ENCODE measurements at places on chromosomes 1 and 21.

DNA sequence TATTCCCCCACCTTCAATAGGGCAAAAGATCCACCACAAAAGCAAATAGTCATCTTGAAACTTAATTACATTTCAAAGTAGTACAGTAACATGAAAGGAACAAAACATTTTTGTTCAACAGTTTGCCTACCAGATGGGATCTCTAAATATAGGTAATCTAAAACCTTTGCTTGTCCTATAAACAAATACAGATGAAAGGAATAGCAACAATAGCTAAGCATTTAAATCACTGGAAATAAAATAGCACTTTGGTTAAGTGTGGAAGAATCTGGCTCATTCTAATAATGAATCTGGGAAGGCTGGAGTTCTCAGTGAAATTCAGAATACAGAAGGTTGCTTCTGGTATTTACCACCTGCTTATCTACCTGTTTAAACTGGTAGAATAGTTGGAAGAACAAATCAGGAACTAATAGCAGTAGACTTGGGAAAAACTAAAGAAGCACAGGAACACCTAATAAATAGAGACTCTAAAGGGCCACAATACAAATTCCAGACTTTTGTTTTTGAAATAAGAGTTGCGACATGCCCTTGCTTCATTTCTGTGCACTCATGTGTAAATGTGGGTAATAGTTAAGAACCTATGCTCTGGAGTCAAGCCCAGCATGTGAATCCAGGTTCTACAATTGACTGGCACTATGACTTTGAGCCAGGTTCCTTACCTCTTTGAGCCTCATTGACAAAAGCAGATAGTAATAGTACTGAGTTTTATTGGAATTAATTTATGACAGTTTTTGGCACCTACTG lies 2.3 kb upstream of the LYPLAL1 start:
- no peak for DNase-seq

- no peak for DNase-seq
These were observed 291.9 kb downstream of the DSCAM start for GRCh38 chr21:40555021-40555528.

GRCh38 chr1:244448279-244449036 lies 3.3 kb downstream of the ADSS2 start:
- no peak for DNase-seq

DNA sequence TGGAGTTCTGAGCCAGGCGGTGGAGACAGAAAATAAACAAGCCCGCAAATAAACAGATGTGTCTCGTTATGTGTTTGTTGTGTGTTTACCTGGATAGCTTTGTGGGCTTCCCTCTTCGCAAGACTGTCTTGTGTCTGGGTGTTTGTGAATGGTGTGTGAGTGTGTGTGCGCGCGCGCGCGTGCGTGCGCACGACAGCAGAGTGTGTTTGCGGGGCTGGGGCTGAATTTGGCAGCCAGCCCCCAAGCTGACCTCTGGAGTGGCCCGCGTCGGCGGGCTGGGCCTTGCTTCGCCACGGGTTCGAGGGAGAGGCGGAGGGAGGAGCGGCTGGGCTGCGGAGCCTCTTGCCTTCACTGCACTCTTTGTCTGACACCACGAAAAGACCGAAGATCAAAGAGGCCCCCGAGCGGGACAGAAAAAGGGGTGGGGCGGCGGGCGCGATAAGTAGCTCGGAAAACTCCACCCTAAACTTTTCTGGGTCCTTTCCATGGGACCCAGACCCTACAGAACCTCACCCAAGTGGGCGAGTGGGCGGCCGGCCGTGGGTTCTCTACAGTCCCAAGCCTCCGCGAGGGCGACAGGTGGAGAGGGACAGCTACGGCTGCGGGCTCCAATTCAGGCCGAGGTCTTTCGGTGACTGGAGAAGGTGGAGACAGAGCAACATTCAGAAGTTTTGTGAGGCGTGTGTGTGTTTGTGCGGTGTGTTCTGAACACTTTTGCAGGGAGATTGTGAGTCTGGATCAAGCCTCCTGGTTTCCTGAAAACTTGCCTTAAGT lies 14.5 kb downstream of the PAX7 start:
- no peak for DNase-seq

DNA sequence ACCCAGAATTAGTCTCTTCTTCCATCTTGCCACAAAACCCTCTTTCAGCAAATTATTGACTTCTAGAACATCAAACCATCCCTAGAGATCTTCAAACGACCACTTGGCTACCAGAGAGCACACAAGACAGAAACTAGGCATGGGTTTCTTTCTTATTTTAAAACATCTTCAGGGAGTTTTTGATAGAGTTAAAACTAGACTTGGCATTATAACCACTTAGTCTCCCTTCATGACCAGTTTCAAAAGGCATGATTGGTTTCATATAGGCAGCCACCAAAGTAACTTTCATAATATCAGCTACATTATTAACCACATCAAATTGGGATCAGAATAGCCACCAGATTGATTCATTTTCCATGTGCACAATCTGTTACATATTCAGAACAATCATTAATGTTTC lies 368.4 kb upstream of the GREM2 start:
- no peak for DNase-seq

GRCh38 chr1:9200441-9200840 lies 34.1 kb upstream of the H6PD start:
- no peak for DNase-seq

DNA sequence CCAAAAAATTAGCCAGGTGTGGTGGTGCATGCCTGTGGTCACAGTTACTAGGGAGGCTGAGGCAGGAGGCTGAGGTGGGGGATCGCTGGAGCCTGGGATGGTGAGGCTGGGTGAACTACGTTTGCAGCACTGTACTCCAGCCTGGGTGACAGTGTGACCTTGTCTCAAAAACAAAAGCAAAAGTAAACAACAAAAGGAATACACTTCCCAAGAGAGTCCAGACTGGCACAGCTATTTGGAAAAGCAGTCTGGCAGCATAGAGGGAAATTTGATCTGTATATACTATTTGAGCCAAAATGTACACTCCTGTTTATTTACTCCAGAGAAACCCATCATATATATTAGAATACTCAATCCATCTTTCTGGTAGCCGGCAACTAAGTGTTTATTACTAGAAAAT lies 107.0 kb upstream of the HMCN1 start:
- DNase-seq = no peak

- DNase-seq = no peak
These were observed 46.6 kb downstream of the CRB1 start for GRCh38 chr1:197314682-197315081.

DNA sequence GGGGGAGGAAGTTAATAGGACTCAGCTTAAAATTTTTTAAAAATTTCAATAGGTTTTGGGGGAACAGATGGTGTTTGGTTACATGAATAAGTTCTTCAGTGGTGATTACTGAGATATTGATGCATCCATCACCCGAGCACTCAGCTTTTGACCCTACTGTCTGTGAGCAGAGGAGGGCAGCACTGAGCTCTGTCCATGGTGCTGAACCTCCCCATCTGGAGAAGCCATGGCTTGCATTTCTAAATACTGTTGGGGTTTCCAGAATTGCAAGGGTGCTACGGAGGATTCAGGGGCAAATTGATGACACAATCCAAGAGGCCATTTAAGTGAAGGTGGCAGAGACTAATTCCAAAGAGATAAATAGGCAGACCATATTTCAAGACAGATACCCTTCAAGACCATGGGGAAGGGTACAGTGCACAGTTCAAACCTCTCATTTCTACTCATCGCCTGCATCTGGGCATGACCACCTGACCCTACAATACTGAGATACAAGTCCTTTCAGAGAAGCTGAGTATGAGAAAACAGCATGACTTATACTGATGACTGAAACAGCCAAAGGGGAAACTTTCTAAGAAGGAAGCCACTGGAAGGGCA lies 17.2 kb downstream of the SYT2 start:
- DNase-seq = peak; percentile 81

- no peak for DNase-seq
These were observed 43.0 kb upstream of the PAXBP1 start for GRCh38 chr21:32814528-32814927.

DNA sequence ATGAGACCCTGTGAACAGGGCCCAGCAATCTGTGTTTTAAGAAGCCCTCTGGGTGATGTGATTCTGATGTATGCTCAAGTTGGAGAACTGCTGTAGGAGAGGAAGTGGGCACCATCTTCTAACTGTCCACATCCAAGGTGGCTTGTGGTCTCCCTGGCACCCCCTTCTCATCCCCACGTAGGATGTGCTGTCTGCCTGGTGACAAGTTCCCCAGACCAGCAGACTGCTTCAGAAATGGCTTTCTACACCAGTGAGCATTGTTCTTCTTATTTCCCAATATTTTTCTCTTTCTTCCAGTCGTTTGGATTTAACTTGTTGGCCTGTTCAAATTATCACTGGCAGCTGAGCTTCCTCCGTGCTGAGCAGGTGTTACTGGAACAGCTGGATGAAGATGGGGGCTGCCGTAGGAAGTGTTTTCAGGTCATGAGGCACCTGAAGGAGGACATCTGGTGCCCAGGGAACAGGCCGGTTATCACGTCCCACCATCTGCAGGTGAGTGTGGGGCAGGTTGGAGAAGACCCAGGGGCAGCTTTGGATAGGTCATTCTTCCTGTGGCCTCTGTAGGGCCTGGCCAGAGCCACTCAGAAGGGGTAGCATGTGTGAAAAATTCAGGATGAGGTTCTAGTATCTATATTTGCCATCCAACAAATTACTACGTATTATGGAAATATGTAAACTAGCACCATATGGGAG lies 16.8 kb downstream of the MAB21L3 start:
- DNase-seq = no peak

- DNase-seq = no peak
These were observed 254.1 kb downstream of the TRABD2B start for GRCh38 chr1:47742890-47743760.

DNA sequence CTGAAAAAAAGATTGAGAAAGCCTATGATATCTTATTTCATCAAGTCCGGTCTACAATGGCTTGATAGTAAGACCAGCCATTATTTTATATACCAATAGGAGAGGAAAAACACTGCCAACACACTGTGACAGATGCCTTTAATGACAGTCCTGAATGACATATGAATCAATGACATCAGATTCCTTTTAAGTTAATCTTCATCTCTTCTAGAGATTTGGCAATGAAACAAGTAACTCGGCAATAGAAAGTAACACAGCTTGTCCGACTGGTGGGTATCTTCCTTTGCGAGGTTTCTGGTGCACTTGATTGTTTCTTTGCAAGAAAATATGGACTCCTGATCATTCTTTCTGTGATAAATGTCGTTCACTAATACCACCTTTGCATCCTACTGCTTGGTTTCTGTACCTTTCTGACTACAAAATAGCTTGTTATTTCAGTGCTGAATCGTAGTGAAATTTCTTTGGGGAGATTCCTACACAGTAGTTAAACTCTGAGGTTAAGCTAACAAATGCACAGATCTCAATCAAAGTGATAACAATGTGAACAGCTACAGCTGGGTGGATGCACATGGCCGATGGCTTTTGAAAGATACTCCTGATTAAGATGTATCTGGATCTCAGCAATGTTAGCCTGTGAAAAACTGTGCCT lies 104.7 kb downstream of the MRPS6 start:
- DNase-seq = no peak

GRCh38 chr1:182447660-182448059 lies 2.3 kb upstream of the RGSL1 start:
- DNase-seq = no peak

DNA sequence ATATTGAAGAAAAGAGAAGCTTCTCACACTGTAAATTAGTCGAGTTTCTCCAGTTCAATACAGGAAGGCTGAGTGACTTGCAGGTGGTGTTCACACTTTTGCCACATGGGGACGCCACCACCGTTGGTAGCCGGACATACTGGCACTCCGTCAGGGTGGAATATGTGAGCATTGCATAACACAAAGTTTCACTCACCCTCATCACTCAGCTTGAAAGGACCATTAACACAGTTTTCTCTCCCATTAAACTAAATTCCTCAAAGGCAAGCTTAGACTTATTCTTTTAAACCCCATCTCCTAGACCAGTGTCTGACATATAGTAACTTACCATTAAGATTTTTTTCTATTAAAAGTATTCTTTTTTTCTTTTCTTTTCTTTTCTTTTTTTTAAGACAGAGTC lies 105.3 kb upstream of the SERBP1 start:
- peak; percentile 88 for DNase-seq

DNA sequence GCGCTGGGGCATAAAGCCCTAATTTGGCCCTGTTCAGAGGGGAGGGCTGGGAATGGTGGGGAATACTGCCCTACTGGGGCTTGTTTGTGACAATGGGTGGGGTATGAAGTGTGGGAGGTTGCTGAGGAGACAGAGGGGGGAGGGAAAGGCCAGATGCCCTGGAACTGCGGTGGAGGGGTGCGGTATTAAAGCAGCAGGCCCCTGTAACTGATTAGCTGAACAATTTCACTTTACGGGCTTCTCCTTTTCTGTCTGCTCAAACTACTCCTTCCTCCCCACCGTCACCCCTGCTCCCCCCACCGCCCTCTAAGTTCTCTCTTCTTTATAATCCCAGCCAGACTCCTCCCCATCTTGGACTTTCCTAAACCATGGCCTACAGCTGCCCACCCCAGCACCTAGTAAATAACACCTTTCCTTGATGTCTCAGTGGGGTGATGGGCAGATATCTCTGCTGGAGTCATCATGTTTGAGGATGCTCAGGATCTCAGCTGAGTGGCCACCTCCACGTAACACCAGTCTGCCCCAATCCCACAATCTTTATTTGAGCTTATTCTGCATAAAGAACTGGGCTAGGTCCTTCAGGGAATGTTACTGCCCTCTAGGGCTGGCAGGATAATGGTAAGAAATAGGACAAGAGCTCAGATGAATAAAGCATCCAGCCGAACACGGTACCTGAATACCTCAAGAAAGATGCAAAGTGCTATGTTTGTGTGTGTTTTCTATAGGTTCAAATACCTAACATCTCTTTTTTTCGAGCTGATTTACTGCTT lies 33.5 kb downstream of the XCL1 start:
- no peak for DNase-seq

Measured in myocyte (in vitro differentiated cells).